ENCODE measurements at places on chromosomes 11 and 22.

- DNase-seq, result no peak
Observed at GRCh38 chr11:48036466-48036865, 56.1 kb downstream of the PTPRJ start.

GRCh38 chr11:79852176-79852575 lies 411.3 kb upstream of the TENM4 start:
- no peak for DNase-seq

DNA sequence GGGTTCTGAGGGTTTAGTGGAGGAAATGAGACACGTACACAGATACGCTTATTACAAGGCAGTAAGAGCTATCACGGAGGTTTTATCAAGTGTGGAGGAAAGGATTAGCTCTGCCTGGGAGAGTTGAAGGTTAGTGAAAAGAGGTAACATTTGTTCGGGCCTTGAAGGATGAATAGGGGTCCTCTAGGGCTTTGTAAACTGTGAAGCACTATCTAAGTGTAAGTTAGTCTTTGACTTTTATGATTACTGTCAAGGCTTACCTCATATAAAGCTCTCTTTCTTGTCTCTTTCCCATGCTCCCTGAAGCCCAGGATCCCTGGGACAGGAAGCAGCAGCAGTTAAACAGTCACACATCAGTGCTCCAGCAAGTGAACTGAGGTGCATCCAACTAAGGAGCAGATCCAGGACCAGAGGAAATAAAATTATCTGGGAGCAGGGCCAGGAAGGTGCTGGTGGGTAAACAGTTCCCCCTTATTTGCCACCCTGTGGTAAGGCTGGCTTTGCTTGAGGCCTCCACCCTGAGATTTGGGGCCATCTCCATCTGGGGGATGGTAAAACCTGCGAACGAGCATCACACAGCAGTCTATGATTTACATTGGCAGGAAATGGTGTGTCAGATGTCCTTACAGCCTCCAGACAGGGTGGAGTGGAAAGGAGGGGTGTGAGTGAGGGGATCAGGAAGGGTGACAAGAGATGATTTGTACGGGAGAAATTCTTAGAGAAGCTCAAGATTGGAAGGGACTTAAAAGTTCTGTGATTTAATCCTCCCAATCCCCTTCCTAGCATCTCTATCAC lies 27.2 kb downstream of the GVQW3 start:
- DNase-seq, result no peak

DNA sequence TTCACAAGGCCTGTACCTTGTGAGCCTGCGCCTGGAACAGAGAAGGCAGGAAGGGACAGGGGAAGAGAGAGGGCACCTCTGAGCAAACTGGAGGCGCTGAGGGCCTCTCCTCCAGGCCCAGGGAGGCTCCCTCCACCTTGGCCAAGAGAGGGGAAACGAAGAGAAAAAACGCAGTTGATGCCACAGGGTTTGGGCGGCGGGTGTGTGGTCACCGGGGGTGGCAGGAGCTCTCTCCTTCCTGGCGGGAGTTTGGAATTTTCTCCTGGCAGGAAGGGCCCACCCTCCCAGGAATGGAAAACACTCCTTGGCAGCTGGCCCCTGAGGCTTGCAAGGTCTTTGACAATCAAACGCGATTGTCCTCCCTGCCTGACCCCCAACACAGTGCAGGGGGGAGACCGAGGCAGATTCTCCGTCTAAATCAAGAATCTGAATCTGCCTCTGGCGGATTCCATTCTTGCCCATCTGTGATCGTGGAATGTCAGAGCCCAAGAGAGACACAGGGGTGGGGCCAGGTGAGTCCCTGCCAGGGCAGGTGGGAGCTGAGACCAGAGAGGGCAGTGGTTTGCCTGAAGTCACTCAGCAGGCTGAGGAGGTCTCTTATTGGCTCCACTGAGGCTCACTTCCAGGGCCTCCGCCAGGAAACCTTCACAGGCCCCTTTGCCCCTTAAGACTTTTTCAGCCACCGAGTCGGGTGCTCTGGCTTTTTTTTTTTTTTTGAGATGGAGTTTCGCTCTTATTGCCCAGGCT lies 21.0 kb downstream of the RPL3 start:
- no peak for DNase-seq

DNA sequence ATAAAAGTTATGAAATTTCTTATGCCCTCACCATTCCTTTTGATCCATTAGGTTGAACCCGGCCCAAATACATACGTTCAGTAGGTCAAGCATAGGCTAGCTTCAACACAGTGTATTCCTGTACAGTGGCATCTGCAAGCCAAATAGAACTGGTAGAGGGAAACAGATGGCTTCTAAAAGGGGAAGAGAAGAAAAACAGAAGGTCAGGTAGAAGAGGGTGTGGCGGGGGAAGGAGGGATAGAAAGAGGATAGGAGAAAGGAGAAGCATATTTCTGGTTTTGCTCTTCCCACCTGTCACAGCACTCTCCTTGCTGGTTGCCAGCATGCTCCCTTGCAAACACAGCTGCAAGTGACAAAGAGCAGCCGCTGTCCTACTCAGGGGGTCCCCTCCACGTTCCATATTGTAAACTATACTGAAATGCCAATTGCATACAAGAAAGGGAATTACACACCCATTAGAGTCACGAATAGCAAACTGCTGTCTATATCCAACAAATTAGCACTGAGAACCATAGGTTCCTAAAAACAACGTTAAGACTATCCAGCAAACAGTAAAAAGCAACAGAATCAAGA lies 71.8 kb downstream of the PHF21A start:
- DNase-seq, result no peak

DNA sequence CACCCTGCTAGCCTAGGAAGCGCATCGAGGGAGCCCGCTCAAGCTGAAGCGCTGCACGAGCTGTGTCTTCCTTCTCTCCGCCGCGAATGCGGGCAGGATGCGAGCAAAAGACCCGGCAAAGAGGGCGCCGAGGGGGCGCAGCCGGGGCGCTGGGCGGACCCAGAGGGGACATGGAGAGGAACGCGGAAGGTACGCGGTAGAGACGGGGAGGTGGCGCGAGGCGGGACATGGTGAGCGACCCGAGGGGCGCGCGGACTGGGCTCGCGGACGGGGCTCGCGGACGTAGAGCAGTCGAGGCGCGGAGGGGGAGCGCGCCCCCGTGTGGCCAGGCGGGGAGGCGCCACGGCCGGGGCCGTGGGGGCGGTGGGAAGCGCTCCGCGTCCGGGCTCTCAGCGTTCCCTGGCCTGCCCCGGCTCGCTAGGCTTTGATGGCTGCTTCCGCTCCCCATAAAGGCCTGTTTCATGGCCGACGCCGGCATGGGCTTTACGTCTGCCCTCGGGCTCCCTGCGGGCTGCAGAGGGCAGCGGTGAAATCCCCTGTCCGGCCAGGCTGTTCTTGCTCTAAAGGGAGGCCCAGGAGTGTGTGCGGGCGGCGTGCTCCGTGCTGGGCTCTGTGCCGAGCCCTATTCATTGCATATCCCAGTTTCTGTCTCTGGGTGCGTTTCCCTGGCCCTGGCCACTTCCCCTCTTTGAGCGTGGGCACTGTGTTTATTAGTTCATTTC lies 31.2 kb upstream of the TRIM29 start:
- peak; percentile 58 for DNase-seq

- DNase-seq, result peak; percentile 82
Observed at GRCh38 chr11:67410369-67410831, 5.1 kb upstream of the CARNS1 start.

Data from midbrain (tissue), 1 donor.